ENCODE measurements at places on chromosomes 2 and 18.

DNA sequence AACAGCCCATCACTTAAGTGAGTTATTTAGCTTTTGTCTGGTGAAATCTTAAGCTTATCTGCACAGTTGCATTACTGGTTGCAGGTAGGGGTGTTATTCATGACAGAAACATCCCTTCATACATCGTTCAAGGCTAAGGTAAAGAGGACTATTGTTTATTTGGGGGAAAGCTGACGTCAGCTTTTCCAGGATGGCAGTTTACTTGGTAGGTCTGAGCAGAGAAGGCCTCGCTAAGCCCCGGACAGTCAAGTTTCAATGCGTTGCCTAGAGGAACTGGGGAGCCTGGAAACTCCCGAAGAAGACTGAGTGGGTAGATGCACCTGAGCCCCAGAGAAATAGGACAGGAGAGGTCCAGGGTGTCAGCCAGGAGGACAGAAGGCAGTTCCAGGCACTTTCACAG is 2.2 kb downstream of the RNU4ATAC start:
- DNase-seq = peak; percentile 90

DNA sequence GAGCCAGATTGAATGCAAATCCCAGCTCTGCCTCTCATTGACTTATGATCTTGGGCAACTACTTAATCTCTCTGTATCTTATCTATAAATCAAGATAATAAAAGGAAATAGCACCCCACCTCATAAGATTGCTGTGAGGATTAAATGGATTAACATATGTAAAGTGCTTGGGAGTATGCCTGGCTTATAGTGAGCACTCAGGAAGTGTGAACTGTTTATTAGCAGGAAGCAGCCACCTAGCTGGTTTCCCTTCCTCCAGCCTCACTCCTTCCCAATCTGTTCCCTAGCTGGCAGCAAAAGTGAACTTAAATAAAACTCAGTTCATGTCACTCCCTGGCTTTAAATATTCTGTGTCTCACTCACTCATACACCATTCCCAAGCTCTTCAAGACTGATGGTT is 526.6 kb upstream of the PKDCC start:
- no peak for DNase-seq

DNA sequence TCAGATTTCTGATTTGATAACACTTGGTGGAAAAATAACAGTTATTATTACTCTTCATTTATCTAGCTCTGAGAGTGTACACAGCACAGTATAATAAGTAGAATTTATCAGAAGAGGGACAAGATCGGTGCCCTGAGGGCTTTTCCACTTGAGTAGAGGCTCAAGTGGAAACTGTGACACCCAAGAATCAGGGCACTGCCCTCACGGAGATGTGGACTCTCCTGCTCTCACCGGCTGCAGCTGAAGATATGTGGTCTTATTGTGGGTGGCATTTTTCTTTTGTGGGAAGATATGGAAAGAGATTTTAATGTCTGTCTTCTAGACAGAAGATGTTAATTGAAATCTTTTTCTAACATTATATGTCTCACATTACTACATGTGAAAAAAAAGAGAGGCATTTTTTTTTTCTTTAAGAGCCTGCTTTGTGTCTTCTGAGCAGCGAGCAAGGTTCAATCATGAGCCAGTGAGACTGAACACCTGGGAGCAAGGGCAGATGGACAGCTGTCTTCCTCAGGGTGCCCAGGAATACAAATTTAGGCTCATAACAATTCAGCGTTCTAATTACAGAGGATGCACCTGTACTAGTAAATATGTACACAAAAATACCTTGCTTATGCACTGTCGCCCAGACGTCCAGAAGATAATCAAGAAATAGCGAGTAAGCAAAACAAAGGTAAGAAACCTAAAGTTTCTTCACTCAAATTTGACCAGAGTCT is 1098.2 kb upstream of the FANCL start:
- DNase-seq = peak; percentile 67

GRCh38 chr2:79159653-79160052 is at the start of gene REG3A:
Gene REG3A, minus strand, starts transcription at chr2:79159753. Its CDS starts 348 bp downstream, at chr2:79159405.
- DNase-seq = no peak

DNA sequence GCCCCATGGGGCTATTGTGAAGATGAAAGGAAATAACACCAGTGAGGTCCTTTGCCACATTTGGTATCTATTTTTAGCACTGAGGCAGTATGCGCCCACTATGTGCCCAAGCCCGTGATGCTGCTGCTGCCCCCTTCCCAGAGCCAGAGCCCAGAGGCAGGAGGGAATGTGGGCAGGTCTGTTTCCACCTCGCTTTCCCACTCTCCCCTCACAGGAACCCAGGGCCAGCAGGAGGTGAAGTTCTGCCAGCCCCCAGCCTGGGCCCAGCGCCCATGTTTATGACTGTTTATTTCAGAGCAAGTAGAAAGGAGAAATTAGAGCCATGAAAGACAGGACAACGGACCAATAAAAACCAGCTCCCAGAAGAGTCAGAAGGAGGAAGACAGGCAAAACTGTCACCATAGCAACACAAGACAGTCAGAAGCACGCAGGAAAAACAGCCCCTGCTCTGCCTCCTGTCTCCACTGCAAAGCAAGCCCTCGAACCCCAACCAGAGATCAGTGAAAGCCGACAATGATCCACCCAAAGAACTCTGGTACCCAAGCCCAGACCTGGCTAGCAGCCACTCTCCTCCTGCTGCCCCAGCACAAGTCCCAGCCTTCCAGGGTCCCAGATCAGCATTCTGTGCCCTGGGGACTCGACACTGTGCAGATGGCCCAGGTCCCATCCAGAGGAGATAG is 1.4 kb downstream of the CYRIA start:
- no peak for DNase-seq

- DNase-seq = no peak
These were observed 53.4 kb downstream of the LIMS1 start for GRCh38 chr2:108587621-108588020.
